HFFc6 (cell line): ENCODE measurements at places on chromosomes 2 and 18.

DNA sequence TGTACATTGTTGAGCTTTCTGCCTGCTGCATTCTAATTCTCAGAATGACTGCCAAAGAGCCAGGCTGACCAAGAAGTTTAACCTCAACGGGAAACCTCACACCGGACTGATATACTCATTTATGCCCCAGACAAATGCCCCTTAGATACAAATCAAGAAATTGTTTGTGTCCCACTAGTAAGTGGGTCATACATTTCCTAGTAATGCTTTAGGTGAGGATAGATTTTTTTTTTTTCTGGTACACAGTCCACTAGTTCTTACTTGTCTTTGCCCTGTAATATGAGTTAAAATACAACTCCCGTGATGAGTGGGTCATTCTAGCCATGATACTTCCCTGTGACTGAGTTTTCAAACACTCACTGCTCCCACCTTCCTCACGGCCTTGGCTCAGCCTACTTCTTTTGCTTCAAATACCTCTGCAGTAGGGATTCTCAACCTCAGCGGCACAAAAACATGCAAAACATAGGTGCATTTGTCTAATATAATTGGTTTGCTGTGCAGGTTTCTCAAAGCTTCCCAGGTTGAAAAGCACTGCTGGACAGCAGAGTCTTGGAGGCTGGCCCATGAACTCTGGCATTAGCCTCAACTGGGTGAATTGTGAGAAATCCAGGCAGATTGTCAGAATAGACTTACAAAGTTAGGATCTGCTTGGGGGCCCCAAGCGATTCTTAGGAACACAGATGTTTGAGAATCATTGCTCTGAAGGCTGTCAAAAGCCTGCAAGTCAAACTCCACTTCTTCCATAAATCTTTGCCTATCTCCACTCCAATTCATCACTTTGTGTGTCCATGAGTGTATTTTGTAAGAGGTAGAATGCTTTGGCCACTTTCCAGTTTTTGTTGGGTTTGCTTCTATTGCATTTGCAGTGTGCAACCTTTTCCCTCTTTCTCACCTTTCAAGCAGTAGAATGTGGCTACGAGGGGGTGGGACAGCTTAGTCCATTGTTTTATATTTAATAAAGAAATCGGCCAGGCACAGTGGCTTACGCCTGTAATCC lies 35.5 kb downstream of the TGIF1 start:
- DNase-seq, result no peak

GRCh38 chr2:233761040-233761769 lies 1.1 kb downstream of the UGT1A1 start:
- no peak for DNase-seq

DNA sequence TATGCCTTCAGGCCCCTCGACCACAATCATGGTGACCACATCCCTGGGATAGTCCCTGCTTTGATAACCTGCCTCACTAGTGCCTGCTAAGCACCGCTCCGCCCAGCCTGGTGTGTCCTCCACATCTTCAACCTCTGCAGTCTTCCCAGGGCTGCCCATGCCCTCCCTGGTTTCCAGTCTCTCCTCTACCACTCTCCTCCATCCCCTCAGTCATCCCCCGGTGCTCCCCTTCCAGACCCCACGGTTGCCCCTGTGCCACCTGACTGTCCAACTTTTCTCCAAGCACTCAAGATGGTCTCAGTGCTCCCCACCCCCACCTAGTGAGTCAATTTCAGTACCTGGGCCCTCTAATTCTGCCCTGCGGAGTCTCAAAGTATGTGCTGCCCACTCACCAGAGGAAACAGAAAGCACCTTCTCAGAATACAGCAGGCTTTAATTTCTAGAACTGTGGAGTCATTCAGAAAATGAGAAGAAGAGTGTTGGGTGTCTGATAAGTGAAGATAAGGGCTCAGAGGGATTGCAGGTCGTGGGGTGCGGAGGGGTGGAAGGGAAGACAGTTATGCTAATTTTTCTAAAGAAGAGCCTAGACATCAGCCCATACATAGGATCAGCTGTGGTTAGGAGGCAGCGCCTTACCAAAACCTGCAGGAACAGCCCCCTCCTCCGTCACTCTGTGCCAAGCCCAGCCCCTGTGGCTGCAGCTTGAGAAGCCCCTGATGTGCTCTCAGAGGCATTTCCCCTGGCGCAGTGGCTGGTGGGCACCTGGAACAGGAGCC lies 53.6 kb upstream of the CAB39 start:
- DNase-seq, result no peak

GRCh38 chr2:42933824-42934254 lies 141.5 kb upstream of the HAAO start:
- DNase-seq, result no peak

DNA sequence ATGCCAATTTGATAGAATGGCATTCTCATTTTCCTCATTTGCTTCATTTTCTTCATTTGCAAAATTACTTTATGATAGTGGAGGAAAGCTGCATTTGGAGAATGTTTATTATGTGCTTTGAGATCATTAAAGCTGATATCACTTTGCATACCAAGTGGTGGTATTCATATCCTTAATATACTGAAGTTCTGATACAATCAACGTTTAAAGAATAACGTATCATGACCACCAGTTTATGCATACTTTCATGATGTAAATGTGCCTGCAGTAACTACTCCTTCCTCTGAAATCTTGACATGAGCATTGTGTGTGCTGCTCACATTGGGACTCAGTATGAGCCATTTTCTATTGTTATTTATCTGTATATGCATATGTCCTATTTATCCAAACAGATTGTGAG lies 302.1 kb downstream of the ARHGAP15 start:
- DNase-seq, result peak; percentile 47

- DNase-seq, result no peak
These were observed 263.4 kb downstream of the NEDD4L start for GRCh38 chr18:58307441-58307840.

DNA sequence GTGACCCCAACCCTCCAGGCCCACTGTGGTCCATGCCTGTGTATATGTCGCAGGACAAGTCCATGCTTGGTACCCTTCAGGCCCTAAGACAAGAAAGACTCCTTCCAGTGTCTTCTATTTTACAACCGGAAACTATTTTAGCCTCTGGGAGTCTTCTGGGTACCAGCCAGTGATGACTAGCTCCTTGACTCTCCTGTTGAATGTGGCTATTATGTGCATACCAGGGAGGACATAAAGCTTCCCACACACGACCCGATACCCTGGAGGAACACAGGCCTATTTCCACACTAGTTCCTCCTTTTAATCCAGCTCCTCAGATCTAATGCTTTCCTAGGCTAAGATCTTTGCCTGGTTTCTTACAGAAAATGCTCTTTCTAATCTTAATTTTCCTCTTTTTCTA lies 178.1 kb downstream of the NCKAP5 start:
- peak; percentile 20 for DNase-seq

- no peak for DNase-seq
These were observed 898.7 kb downstream of the BCL11A start for GRCh38 chr2:59654710-59655109.

GRCh38 chr18:56869189-56869777 lies 218.1 kb downstream of the WDR7 start:
- DNase-seq, result peak; percentile 61

DNA sequence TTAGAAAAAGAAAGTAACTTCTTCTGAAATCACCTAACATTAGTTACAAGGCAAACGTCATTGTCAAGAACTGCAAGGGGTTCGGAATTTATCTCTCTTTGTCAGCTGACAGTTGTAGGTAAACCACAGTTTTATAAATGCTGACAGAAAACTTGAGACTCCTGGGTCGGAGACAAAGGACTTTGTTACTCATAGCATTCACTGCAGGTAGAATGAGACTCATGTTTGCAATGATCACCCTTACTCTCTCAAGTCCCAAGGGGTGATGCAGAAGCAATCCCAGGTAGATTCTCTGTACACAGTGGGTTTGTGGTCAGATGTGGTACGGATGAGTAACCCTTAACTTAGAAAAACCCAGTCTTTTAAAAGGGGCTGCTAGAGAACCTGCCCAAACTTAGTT lies 757.8 kb downstream of the TRIB2 start:
- DNase-seq, result no peak

- peak; percentile 52 for DNase-seq
These were observed 21.3 kb upstream of the MAPRE2 start for GRCh38 chr18:35019933-35020332.

DNA sequence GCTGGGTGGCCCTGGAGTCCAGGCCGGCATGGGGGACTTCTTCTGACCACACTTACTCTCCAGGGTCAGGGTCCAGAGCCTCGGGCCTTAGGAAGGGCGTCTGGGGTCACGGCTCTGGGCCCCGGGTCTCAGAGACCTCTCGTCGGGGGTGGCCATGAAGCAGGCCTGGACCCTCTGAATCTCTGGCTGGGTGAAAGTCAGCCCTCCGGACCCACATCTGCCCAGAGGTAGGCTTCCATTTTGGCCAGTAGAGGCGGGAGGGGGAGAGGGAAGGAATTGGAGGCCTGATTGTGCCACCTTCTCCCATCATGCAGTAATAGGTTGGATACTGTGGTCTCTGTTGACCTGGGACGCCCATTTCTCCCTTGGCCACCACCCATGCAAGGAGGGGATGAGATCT lies 125.3 kb upstream of the GPC1 start:
- DNase-seq, result no peak

GRCh38 chr2:240765007-240765406 lies 55.0 kb downstream of the KIF1A start:
- no peak for DNase-seq

- no peak for DNase-seq
These were observed 55.3 kb upstream of the YWHAQ start for GRCh38 chr2:9686061-9686460.

GRCh38 chr2:63899639-63900038 lies 57.9 kb downstream of the UGP2 start:
- no peak for DNase-seq

DNA sequence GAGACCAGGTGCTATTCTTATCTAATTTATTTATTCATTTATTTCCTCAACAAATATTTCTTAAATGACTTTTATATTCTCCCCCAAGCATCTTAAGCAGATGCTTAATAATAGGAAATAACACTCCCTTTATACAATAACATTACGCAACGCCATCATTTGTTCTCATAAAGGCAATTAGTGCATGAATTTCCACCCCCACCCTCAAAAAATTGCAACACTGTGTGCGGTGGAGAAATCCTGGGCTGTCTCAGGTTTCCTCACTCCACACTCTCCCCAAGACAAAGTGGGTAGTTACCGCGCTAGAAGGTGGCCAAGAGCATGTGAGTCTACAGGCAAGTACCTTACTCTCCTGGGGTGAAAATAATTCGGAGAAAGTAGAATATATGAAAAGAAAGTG lies 37.0 kb upstream of the CTDP1 start:
- no peak for DNase-seq

- DNase-seq, result no peak
These were observed 268.0 kb downstream of the GPD2 start for GRCh38 chr2:156704132-156704531.

DNA sequence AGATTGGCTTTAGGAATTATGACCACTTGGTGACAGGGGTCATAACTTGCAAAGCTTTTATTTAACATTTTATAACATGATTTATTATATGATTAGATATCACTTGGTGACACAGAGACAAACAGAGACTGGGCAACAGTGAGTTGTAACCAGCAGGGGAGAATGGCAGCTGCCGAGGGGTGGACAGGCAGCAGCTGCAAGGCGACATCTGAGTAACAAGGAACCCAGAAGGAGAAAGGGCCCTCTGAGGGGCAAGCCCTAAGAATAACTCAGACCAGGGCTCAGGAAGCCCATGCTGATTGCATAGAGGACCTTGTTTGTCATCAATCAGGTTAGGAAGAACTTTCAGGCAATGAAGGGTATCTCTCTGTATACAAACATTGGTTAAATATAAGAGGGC lies 339.9 kb upstream of the SOX11 start:
- DNase-seq, result no peak

GRCh38 chr2:219230059-219230540 lies 494 bp downstream of the ANKZF1 start:
- DNase-seq, result no peak

GRCh38 chr2:181138816-181139215 lies 158.4 kb downstream of the UBE2E3 start:
- no peak for DNase-seq

GRCh38 chr2:173192071-173192470 lies 116.4 kb downstream of the MAP3K20 start:
- DNase-seq, result no peak

GRCh38 chr2:205375461-205376448 lies 306.5 kb upstream of the NRP2 start:
- DNase-seq, result no peak

DNA sequence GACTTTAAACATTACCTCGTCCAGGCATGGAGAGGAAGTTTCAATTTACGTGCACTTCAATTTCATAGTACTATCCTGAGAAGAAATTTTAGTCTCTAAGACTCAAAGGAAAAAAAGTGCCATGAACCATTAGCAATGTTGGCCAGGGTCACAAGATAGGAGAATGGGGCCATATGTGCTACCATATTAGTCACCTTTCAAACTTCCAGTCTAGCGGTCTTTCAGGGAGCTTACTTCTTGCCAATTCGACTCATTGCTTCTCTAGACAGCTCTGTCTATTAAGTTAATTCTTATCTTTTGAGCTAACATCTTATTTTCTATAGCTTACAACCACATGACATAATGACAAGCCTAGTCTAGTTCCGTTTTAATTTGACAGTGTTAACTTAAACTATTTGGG lies 129.1 kb downstream of the ANKRD44 start:
- peak; percentile 35 for DNase-seq

GRCh38 chr2:58651930-58652329 lies 410.8 kb upstream of the FANCL start:
- no peak for DNase-seq

DNA sequence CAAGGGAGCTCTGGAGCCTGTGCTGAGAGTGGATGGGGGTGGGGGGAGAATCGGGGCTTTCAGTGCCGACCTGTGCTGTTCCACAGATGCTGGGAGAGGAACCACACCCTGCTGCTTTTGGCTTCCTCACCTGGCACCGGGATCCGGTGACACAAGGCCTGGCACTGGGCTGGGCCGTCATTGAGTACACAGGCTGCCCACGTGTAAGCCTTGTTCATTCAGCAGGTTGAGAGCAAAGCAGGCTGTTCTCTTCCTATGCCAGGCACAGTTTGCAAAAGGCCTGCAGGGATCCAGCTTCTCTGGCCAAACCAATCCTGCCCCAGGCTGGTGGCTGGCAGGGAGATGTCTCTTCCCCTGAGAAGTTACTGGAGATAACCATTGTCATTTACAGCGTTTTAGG lies 17.1 kb downstream of the TRIB2 start:
- no peak for DNase-seq

GRCh38 chr2:32384529-32384928 lies 27.7 kb downstream of the BIRC6 start:
- DNase-seq, result no peak

DNA sequence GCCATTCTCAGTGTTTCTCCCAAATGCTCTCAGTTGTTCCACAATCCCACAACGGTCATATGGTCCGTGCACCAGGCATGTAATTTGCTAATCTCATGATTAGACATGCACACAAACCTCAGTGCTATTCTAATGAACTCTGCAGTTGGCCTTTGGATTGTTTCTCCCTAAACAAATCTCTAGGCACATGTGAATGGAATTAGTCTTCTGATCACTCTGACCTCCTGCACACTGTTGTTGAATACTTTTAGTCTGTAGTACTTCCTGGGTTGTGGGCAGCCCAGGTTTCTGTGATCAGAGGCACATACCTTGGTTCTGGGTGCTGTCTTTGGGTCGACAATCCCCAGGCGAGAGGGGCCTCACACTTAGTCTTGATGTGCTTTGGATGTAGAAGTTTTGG lies 498.7 kb upstream of the SPRED2 start:
- no peak for DNase-seq
